ENCODE measurements at places on chromosomes 13 and 19.

GRCh38 chr13:99948411-99948810, 23.2 kb downstream of the ZIC5 start:
- no peak for DNase-seq

DNA sequence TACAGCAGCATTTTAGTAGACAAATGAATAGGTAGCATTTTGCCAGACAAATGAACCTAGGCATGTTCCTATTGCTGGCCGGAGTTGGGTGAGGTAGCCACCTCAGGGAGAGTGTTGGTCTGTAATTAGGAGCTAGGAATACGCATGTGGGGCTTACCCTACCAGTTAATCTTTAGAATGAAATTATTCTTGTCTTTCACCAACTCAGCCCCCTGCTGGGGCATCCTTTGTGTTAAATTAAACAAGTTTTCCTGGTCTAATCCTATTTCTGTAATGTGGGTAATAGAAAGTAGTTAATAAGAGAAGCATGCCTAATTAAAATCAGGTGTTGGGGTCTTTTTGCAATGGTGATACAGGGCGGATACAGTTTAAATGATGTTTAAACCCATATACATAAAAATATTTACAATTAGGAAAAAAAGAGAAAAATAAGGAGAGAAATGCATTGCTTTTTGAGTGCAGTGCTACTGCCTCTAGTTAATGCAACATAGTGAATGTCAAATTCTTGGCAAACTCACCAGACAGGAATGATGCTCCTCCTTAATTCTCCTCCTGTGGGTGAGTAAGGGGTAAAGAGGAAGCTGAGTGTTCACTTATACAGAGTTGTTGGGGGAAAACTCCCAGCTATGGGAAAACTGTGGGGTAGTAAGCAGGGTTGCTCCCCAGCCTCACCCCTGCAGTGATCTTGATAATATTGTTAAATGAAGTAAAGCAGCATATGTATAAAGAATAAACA, 276.4 kb upstream of the EDNRB start:
- no peak for DNase-seq

GRCh38 chr19:46326608-46327007, 20.3 kb upstream of the PPP5C start:
- DNase-seq, result no peak

DNA sequence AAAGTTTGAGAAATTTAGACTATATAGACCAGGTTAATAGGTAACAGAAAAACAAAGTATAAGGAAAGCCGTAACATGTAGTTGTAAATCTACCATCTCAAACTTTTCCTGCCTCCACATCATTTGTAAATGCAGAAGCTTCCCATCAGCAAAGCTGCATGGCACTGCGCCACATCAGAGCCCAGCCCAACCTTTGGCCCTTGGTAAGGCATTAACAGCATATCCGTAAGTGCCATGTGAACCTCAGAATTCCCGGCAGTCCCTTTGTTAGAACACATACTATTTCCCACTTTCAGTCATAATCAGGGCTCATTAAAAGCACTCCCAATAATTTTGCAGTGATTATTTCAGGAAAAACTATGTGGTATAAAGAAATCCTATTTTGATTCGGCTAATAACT, 51.6 kb downstream of the MPHOSPH8 start:
- no peak for DNase-seq

GRCh38 chr13:109369353-109370052, 416.9 kb downstream of the IRS2 start:
- DNase-seq, result no peak

DNA sequence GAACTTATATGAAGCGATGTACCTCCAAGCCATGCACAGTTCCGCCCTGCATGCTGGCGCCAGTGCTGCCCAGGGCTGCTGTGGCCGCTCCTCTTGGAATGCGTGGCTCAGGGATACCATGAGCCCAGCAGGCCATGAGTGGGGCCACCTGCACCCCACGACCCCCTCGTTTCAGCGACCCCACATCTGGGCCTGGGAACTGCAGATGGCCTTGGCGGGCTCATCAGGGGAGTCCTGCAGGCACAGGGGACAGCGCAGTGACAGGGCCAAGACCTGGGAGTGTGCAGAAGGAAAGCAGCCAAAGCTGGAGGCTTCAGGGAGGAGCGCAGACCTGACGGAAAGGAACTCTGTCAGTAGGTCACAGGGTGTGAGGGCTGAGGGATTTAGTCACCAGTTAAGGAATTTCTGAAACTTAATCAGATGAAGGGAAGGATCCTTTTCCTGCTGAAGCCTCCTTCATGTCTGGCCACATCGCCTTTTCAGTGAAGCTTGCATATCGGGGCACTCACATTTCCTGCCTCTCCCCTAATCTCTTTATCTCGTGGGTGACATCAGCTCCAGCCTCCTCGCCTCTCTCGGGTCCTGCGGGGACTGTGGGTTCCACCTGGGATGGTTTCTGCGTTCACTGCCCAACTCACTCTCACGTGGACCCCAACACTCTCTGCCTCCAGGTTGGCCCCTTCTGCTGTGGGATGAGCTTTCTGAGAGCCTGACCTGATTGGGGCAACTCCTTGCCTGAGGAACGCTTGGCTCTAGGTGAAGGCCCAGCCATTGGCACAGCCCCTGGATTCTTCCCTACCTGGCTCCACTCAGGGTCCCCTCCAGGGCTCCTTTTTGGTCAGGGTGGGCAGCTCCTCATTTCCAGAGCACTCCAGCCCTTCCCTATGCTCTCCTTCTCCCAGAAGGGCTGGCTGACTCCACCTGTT, 123.5 kb downstream of the CRYL1 start:
- DNase-seq, result no peak

DNA sequence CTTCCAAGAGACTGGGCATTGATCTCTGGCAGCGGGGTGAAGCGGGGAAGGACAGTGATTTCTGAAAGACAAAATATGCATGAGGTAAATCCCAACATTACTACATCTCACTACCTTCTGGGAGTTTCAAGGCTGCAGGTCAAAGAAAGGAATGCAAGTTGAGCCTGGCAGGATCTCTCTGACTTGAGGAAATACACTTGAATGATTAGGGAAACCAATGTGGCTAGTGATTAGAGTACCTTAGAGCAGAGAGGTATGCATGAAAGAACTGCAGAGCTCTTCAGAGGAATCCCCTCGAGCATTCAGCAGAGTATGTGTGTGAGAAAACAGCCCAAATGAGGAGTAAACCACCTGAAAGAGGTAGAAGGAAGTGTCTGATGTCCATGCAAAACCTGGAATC, 2874.1 kb upstream of the PCDH20 start:
- no peak for DNase-seq

DNA sequence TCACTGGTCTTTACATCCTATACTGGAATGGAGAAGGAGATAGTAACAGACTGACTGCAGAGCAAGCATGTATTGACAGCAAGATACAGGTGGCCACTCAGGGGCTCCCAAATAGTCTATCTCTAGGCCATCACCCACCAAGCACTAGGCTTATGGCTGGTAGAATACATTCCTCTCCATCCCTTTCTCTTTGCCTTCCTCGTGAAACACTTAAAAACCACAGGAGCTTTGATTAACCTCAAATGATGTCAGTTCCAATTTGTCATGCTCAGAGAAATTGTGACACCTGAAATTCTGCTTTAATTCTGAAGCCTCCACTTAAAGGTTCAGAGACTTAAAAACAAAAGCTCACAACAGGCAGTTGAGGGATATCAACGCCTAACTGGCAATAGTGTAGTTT, 17.2 kb downstream of the ENOX1 start:
- DNase-seq, result no peak

GRCh38 chr19:47445527-47445926, 26.2 kb downstream of the SLC8A2 start:
- no peak for DNase-seq

DNA sequence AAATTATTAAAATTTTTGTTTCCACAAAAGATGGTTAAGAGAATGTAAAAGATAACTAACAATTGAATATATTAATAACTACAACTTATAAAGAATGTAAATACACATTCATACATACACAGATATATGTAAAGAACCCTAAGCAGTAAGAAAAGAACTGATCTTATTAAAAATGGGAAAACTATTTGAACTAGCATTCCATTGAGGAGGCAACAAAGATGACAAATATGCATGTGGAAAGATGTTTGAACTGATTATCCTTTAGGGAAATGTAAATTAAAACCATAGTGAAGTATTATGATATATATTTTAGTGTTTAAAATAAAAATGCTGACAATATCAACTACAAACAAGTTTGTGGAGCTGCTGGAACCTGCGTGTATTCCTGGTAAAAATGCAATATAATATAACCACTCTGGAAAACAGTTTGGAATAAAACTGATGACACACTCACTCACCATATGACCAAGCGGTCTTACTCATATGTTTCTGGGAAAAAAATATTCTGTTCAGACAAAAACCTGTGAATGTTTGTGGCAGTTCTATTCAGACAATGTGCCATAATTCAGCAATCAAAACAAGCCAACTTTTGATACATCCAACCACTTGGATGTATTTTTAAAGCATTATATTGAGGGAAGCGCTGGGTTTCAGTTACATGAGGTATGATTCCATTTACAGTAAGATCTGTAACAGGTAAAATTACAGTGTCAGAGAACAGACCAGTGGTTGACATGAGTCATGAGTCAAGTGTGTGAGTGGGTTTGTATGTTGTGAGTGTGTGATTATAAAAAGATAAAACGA, 694.4 kb upstream of the SLITRK5 start:
- no peak for DNase-seq

GRCh38 chr19:45404557-45405434, at the start of gene PPP1R13L:
Gene PPP1R13L (minus strand): TSS chr19:45405069. CDS start chr19:45398318, 6,751 bp downstream.
- peak; percentile 27 for DNase-seq

DNA sequence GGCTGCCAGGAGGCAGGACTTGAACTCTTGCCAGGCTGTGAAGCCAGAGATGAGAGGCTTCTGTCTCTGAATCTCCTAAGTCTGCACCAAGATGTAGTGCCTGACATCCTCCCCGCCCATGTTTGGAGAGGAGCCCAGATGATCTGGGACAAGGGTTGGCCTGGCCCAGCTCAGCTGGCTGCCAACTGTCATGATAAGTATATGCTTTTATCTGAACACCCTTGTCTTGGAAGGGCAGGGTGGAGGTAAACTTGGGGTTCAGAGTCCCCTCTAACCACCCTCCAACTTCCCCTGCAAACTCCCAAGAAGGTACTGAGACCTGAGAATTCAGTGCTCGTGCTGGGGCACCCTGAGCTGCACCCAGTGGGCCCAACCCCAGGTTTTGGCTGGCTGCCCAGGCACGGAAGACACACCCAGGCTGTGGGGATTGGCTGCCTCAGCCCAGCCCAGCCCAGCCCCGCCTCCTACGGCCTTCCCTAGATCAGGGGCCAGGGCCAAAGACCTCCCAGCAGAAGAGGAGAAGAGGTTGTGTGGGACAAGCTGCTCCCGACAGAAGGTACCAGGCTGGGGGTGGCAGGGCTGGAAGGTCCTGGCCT, at the start of gene CYP4F12:
Gene CYP4F12, plus strand, starts transcription at position 508 of the 596 bp plus-strand sequence. CDS start 443 bp downstream, outside the sequence.
- DNase-seq, result no peak

- no peak for DNase-seq
These were observed 16.8 kb downstream of the TEX29 start for GRCh38 chr13:111337206-111337605.

GRCh38 chr13:52109116-52109670, 19.7 kb downstream of the NEK5 start:
- no peak for DNase-seq

- no peak for DNase-seq
These were observed 11.7 kb upstream of the EBI3 start for GRCh38 chr19:4217429-4218264.

GRCh38 chr13:42985312-42986175, 6.5 kb downstream of the EPSTI1 start:
- DNase-seq, result no peak

DNA sequence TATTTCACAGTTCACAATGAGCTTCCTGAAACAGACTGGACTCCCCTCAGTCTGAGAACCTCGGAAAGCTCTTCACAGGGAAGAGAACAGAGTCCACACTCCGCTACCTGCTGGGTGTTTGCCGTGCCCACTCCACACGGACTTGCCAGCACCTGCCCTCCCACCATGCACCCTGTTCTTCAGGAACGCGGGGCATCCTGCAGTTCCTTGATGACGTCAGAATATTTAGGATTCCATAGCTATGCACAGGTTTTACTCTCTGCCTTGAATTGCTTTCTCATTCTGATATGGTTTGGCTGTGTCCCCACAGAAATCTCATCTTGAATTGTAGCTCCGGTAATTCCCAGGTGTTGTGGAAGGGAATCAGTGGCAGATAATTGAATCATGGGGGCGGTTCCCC, 74.4 kb upstream of the FARP1 start:
- DNase-seq, result no peak

DNA sequence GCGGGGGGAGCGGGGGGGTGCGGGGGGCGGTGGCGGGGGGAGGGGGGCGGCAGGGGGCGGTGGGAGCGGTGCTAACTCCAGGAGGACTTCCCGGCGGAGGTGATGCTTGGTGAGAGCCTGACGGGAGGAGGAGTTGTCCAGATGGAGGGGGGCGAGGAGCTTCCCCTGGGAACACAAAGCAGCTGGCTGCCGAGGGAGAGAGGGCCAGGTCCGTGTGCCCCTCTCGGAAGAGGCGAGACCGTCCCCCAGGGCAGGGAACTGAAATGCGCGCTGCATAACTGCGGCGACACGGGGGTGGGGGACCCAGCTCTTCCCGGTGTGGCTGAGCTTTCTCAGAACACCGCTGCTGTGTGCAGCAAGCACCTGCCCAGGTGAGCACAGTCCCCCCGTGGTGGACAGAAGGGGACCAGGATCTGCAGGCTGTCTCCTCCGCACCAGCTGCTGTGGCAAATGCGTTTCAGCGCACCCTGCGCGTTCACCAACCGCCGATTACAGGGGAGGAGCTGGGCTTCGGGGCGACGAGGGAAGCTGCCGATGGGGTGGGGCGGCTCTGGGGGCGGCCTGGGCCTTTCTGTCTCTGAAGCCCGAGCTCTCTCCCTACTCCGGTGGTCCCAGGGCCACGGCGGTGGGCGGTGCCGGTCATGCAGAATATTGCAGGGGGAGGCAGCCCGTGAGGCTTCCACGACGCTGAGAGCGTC, 54.7 kb upstream of the F7 start:
- no peak for DNase-seq

DNA sequence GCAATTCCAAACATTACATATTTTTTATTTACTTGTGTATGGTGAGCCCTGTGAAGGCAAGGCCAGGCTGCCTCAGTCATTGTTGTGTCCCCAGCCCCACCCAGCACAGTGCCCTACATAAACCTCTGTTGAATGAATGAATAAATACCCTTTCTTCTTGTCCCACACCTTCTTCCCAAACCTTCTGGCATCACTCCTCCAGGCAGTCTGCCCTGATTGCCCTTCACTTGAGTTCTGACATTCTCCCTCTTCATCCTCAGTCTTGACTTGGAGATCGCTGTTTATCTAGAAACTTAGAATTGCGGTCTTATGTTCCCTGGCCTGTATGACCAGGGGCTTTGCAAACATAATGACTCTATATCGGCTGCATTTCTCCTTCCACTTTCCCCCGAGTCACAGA, 5.2 kb upstream of the OPA3 start:
- DNase-seq, result no peak

GRCh38 chr13:38444904-38445303, 95.3 kb downstream of the UFM1 start:
- no peak for DNase-seq
